ENCODE measurements at places on chromosomes 13 and 19.

DNA sequence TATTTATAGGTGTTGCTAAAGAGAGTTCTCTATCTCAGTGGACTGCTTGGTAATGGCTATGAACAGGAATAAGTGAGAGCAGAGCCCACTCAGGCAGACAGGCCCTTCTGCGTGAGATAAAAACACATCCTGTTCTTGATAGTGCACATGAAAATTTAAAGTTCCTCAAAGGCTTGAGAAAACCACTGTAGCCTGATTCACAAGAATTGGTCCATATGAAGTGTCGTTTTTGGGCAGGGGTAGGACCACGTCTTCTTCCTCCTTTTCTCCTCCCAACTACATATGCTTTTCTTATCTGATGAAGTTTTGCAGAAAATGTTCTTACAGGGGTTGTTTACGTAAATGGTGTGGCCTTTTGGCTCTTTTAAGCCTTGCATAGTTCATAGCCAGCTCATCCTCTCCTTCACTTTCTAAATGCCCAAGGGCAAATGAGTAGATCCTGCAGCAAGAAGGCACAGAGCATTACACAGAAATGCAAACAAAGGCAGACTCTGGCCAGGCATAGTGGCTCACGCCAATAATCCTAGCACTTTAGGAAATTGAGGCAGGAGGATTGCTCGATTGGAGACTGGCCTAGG, 53.8 kb downstream of the RNF6 start:
- no peak for DNase-seq

GRCh38 chr13:41312176-41312500, 1.1 kb downstream of the NAA16 start:
- no peak for DNase-seq

DNA sequence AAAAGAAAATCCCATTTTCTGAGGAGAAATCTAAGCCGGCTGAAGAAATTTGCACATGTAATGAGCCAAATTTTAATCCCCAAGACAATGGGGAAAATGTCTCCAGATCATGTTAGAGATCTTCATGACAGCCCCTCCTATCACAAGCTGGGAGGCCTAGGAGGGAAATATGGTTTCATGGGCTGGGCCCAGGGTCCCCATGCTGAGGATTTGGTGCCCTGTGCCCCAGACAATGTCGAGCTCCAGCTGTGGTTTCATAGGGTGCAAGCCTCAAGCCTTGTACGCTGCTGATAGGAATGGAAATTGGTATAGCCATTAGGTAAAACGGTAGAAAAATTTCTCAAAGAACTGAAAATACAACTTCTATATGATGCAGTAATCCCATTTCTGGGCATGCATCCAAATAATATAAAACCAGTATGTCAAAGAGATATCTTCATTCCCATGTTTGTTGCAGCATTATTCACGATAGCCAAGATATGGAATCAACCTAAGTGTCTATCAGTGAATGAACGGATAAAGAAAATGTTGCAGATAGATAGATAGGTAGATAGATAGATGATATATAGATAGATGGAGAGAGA, 19.3 kb upstream of the FREM2 start:
- DNase-seq = no peak

GRCh38 chr13:91652404-91653301, 254.2 kb downstream of the GPC5 start:
- DNase-seq = no peak

DNA sequence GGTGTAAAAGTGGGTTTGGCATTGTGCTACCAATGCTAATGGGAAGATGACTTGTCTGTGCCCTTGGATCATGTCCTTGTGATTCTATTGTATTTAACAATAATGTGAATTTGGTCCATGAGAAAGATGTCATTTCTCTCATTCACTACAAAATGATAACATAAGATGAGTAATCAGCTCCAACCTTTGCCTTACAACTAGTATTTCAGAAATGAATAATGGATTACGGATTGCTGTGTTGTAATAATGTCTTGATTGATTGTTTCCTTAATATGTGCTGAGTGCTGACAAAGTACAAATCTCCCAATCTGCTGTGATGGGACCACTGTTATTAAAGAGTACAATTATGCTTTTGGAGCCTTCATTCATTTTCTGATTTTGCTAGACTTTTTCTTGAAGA, 375.0 kb downstream of the PCDH9 start:
- DNase-seq = no peak

- DNase-seq = no peak
Observed at GRCh38 chr13:51758691-51759090, 45.3 kb downstream of the DHRS12 start.

Measured in stimulated activated CD4-positive, alpha-beta T cell treated with anti-CD3 and anti-CD28 coated beads, Interleukin-12 subunit alpha, Interleukin-12 subunit beta, amount 100 ng/mL, for 48 hours (primary cell).